ENCODE measurements at places on chromosomes 6 and 20. TPM values are rescaled to one million over a fixed set of nuclear protein-coding genes. Genes with fewer than 3 reads are reported as not detected.

DLK2 gene
- total RNA-seq: 8.1 TPM

FUT9 gene
- total RNA-seq: not detected

TRIM10 gene
- not detected for total RNA-seq

IL17F gene
- total RNA-seq: not detected

RRAGD gene
- 4.8 TPM for total RNA-seq

REM1 gene
- 0.78 TPM for total RNA-seq

BPIFB1 gene
- total RNA-seq: 0.06 TPM

ERVFRD-1 gene
- total RNA-seq: not detected

RING1 gene
- total RNA-seq: 25.5 TPM

All from A549 treated with Hydrocortisone at 1 μM for 4 hours (cell line).